Naive thymus-derived CD4-positive, alpha-beta T cell (primary cell): ENCODE measurements at places on chromosomes 7 and 10.

- H3K27ac ChIP-seq = no peak overlapping the region
- no peak overlapping the region for H3K4me3 ChIP-seq
- no peak for DNase-seq
- no peaks in the 10 kb centered on the region for H3K4me1 ChIP-seq
- no peaks in the 10 kb centered on the region for H3K36me3 ChIP-seq
Measured at GRCh38 chr10:4718544-4718943, 107.5 kb upstream of the AKR1E2 start.

DNA sequence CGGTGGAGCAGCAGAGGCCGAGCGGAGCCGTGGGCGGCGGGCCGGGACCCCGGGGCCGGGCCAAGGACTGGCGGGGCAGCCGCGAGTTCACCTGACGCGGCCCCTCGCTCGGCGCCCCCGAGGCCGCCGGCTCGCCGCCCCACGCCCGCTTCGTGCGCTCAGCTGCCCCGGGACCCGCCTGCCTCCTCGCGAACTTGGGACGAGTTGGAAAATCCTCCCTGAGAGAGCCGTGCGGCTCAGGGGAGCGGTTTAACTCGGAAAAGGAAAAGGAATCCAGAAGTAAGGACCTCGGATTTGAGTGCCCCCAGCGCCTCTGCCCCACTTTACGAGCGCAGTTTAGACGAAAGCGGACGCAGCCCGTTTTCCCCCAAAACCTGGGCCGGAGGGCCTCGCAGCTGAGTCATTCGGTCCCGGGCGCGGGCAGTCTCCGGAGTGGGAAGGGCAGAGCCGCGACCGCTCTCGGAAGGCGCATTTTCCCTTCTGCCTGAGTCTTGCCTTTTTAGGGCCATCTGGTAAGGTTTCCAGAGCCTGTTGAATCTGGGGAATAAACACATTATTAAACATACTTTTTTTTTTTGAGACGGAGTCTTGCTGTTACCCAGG is 744 bp downstream of the CREM start:
- peaks cover 24% of the 10 kb centered on the region for H3K4me1 ChIP-seq
- H3K36me3 ChIP-seq = no peaks in the 10 kb centered on the region

- no peak overlapping the region for H3K4me3 ChIP-seq
- H3K27me3 ChIP-seq = peaks cover 8% of the 10 kb centered on the region
- no peaks in the 10 kb centered on the region for H3K36me3 ChIP-seq
- H3K4me1 ChIP-seq = peaks cover 25% of the 10 kb centered on the region
Measured at GRCh38 chr10:101774589-101775272, 1.2 kb downstream of the FGF8 start.

GRCh38 chr10:6619660-6620059 is 39.6 kb upstream of the PRKCQ start:
- no peaks in the 10 kb centered on the region for H3K36me3 ChIP-seq
- no peaks in the 10 kb centered on the region for H3K4me1 ChIP-seq
- H3K27ac ChIP-seq = no peak overlapping the region
- DNase-seq = no peak

GRCh38 chr10:47369251-47369894 is 14.7 kb downstream of the ZNF488 start:
- no peak overlapping the region for H3K4me3 ChIP-seq
- no peaks in the 10 kb centered on the region for H3K36me3 ChIP-seq
- no peak overlapping the region for H3K27ac ChIP-seq
- H3K4me1 ChIP-seq = no peaks in the 10 kb centered on the region
- H3K27me3 ChIP-seq = no peaks in the 10 kb centered on the region

GRCh38 chr7:75663302-75663907 is 75.3 kb downstream of the HIP1 start:
- no peaks in the 10 kb centered on the region for H3K4me1 ChIP-seq
- no peak overlapping the region for H3K4me3 ChIP-seq
- no peak for DNase-seq
- H3K36me3 ChIP-seq = no peaks in the 10 kb centered on the region

DNA sequence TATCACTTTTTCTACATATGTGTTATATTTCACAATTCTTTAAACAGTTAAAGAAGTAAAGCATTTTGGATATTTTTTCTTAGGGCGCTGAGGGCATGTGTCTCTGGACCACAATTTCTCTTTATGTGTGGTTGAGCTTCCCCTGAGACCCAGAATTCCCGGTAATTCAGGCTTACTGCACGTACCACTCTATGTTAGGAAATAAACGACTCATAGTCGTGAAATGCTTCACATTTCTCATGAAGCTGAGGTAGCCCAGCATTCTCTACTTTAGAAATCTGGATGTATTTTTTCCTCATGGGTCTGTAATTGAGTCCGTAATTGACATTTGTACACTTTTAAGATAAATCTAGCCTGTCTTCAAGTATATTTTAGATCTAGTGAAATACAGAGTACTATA is 170.6 kb downstream of the FZD1 start:
- H3K36me3 ChIP-seq = no peaks in the 10 kb centered on the region
- no peaks in the 10 kb centered on the region for H3K27me3 ChIP-seq
- H3K4me1 ChIP-seq = no peaks in the 10 kb centered on the region
- DNase-seq = no peak

- H3K36me3 ChIP-seq = no peaks in the 10 kb centered on the region
- H3K4me1 ChIP-seq = no peaks in the 10 kb centered on the region
- no peaks in the 10 kb centered on the region for H3K27me3 ChIP-seq
- no peak overlapping the region for H3K4me3 ChIP-seq
Measured at GRCh38 chr10:34978080-34978479, 112.1 kb downstream of the CUL2 start.

- peak; percentile 50 for DNase-seq
- no peaks in the 10 kb centered on the region for H3K36me3 ChIP-seq
- H3K27ac ChIP-seq = no peak within 1 kb of the TSS
- H3K4me1 ChIP-seq = peaks cover 14% of the 10 kb centered on the region
- peaks cover 14% of the 10 kb centered on the region for H3K27me3 ChIP-seq
- H3K4me3 ChIP-seq = peak within 1 kb of the TSS; percentile 33
Measured at GRCh38 chr7:120988591-120989256, at the start of gene CPED1. Gene CPED1 (plus strand): TSS chr7:120988711. CDS start chr7:120989622, 911 bp downstream.

DNA sequence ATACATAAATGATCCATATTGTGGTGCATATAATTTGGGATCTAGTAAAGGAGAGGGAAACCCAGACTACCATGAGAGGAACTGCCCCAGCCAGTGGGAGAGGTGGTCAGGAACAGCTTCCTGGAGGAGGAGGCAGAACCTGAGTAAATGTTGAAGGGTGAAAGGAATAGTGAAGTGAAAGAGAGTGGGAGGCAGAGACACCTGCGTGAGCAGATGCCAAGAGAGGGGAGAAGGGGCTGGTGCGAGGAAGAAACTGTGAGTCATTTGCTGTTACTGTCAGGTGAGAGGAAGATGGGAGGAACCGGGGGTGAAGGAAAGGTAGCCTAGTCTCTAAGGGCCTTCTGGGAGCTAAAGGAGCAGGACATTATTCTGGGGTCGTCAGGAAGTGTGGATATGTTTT is 294.8 kb downstream of the GRID1 start:
- no peaks in the 10 kb centered on the region for H3K27me3 ChIP-seq
- H3K27ac ChIP-seq = no peak overlapping the region
- H3K4me1 ChIP-seq = no peaks in the 10 kb centered on the region
- no peak for DNase-seq
- H3K36me3 ChIP-seq = no peaks in the 10 kb centered on the region

DNA sequence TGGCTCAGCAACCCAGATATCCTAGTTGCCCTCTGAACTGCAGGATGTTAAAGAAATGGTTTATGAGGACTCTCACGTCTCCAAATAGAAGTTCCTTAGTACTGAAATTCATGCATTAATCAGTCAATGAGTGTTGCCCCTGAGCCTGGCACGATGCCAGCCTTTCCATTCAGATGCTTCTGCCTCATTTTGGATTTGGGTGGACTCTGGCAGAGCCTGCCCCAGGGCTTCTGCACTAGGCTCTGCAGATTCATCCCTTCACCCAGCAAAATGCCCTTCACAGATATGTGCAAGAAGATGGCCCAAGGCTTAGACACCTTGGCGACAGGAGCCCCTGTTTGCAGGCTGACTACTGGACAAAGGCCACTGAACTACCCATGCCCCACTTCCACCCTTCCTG is 747.8 kb downstream of the GRID1 start:
- no peak overlapping the region for H3K27ac ChIP-seq
- H3K27me3 ChIP-seq = no peaks in the 10 kb centered on the region
- no peak overlapping the region for H3K4me3 ChIP-seq
- H3K4me1 ChIP-seq = peaks cover 17% of the 10 kb centered on the region
- H3K36me3 ChIP-seq = no peaks in the 10 kb centered on the region

DNA sequence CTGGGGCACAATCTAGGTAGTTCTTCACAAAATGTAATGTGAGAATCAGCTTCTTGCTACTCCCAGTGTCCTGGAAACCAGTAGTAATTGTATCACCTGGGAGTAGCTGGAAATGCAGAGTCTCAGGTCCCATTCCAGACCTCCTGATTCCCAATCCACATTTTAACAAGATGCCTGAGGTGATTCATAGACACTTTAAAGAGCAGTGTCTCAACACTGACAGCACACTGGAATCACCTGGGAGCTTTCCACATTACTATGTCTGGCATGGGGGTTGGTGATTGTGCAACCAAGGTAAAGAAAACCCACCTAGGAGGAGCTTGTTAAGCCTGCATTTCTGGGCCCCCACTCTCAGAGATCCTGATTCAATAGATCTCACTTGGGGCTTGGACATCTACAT is 11.1 kb downstream of the DPY19L1 start:
- no peaks in the 10 kb centered on the region for H3K4me1 ChIP-seq
- H3K4me3 ChIP-seq = no peak overlapping the region
- no peak for DNase-seq
- no peaks in the 10 kb centered on the region for H3K36me3 ChIP-seq
- no peak overlapping the region for H3K27ac ChIP-seq

- no peak for DNase-seq
- H3K36me3 ChIP-seq = no peaks in the 10 kb centered on the region
- no peak overlapping the region for H3K27ac ChIP-seq
Measured at GRCh38 chr7:139455789-139456188, 27.7 kb downstream of the KLRG2 start.

- no peak for DNase-seq
- H3K27ac ChIP-seq = no peak overlapping the region
- no peaks in the 10 kb centered on the region for H3K36me3 ChIP-seq
Measured at GRCh38 chr7:25725451-25725850, 426.5 kb upstream of the NFE2L3 start.
